ENCODE measurements at places on chromosomes 7 and 10. TPM values are rescaled to one million over a fixed set of nuclear protein-coding genes. Genes with fewer than 3 reads are reported as not detected.

The NUDT13 gene
- 0.99 TPM for total RNA-seq

The FGFBP3 gene
- total RNA-seq, result 0.93 TPM

The FAM237B gene
- total RNA-seq, result not detected

The ARMC3 gene
- not detected for total RNA-seq

The LRRD1 gene
- 0.24 TPM for total RNA-seq

The HYAL4 gene
- not detected for total RNA-seq

The PTF1A gene
- total RNA-seq, result not detected

The PDK4 gene
- total RNA-seq, result 8.7 TPM

The CLDN3 gene
- total RNA-seq, result not detected

The POLL gene
- 20.6 TPM for total RNA-seq

The ZC3HAV1L gene
- 28.7 TPM for total RNA-seq

The SPDYE5 gene
- total RNA-seq, result not detected
